ENCODE measurements at places on chromosomes 11 and 22.

- DNase-seq: no peak
Measured at GRCh38 chr22:50012211-50013181, at the start of gene IL17REL. TSS of gene IL17REL (minus strand) at chr22:50012765. CDS start at chr22:50012646, 119 bp downstream.

DNA sequence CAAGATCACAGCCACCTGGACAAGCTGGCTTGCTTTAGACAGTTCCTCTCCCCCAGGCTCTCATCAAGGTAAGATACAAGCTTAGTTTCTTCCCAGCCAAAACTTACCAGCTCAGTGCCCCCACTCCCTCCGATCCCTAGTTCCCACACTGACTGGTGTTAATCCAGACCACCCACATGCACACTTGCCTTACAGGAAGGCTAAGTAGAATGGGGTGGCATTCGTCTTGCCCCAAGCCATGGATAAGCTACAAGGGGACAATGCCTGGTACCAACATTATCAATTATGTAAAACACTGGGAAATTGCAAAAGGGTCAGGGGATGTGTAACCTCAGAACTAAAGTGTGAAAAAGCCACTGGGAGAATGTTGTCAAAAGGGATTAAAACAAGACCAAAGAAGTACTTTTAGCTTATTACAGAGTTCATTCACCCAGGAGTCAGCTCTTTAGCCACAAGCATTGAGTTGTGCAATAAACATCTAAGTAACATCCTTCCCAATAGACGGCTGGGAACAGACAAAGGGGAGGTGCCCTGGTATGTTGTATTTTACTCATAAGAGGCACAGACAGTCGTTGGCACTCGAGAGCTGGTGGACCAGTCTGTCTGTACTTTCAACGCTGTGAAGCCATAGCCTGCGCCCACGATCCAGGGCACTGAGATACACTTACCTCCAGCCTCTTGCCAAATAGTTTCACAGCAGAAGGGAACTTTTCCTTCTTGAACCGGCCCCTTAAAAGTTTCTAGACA lies 1.1 kb downstream of the DHCR7 start:
- no peak for DNase-seq

- no peak for DNase-seq
Measured at GRCh38 chr22:18057568-18058209, 20.1 kb upstream of the PEX26 start.

- DNase-seq: no peak
Measured at GRCh38 chr11:105667441-105667840, 57.6 kb downstream of the GRIA4 start.

DNA sequence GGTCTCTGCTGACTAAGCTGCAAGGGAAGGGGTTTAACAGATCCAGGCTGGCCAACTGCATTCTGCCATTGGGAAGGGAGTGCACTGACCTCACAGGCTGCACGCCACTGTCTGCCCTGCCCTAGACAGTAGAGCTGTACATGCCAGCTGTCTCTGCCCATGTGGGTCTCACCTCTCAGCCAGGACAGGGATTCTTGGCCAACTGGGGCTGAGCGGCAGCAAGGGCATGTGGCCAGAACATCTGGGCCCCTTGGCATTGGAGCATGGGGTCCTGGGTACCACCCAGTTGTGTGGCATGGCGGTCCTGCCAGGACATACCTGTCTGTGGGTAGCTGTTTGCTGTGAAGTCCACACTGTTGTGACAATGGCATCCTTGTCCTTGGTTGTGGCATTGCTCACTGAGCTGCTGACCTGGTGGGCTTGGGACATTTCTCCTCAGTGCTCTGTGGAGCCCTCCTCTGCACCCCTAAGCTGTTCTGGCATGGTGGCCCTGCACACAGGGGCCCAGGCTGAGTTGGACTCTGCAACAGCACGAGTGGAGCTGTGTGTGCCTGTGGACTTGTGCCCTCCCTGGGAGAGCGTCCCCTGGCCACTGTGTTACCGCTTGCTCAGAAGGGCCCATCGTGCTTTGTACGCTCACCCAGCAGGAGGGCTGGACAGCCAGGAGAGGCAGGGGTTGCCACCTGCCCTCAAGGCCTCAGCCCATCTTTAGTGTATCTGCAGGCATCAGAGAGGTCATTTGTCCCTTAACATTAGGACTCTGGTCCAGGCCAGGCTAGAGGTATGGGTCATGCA lies 46.7 kb downstream of the MED15 start:
- no peak for DNase-seq

- DNase-seq: no peak
Measured at GRCh38 chr11:10155793-10156490, 138.1 kb downstream of the SBF2 start.

DNA sequence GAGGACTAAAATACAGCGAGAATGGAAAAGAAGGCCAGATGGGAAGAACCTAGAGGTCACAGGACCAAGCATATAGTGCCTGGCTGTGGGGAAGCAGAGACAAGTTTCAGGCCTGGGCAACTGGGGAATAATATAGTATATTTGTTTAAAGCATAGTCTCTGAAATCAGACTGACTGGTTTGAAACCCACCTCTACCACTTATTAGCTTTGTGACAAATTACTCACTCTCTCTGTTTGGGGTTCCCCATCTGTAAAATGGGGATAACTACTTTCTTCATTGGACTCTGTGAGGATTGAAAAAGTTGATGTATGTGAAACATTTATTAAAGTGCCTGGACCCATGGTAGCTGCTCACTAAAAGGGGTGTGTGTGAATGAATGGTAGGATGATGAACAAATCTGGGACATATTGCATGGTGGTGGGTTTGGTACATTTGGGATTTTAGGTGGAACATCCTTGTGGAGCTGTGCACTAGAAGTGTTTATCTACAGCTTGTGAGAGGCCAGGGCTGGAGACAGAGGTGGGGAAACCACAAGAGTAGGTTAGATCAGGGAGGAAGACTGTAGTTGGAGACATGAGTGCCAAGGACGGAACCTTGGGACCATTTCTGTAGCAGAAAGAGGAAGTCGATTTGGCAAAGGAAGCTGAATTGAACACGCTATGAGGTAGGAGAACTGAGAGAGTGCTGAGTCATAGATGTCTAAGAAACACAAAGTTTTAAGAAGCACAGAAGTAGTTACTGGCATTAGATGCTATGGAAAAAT lies 52.6 kb downstream of the SWAP70 start:
- no peak for DNase-seq

DNA sequence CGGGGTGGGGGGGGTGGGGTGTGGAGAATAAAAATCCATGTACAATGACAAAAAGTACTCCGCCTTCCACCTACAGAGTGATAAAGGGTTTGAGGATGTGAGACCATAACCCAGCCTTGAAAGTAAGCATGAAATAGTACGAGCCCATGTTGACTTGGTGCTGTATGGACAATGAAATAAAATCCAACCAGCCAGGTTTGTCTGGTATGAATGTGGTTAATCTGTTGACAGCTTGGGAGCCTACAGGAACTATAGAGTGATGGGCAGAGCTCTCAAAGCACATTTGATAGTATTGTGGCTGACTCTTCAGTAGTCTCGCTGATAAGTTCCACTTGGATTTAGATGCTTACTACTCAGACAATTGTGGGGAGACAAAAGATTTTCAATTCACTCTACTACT lies 48.8 kb upstream of the CD44 start:
- no peak for DNase-seq

DNA sequence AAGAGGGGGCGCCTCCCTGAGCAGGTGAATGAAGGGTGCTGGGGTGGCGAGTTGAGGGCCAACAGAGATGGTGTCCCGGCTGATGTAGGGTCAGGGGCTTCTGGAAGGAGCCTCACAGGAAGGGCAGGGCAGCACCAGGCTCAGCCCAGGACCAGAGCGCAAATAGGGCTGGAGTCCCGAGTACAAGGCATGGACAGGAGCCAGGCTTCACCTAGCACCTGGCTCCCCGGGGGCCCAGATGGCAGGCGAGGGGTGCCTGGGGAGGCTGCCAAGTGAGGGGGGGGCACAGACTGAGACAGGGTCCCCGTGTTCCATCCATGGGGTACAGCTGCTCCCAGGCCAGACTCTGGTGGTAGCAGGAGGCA lies 105.8 kb downstream of the KCNQ1 start:
- DNase-seq: no peak

DNA sequence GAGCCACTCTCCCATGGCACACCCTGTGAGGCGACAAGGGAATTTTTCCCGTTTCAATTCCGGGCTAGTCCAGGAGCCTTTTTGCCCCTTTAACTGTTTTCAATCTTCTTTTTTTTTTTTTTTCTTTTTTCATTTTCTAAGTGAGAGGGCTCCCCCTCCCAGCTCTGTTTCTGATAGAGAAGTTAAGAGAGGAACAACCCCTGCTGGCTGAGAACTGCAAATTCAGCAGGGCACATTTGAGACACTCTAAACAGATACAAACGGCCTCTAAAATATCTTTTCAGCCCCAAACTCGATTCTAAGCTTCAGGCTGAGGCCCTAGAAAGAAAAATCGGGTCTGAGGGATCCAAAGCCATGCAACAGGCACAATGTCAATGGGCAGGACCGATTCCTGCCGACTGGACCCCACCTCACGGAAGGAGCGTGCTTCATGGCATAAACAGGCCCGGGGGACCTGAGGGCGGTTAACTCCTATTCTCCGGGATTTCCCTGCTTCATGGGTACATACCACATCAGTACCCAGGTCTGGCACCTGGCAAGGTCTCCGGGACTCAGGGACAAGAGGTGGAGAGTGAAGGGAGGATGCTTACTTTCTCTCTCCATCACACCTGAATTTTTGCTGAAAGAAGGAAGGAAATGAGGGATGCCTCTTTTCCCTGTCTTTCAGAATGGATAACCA lies 627.5 kb downstream of the BUD13 start:
- DNase-seq: no peak

- DNase-seq: no peak
Measured at GRCh38 chr11:77724636-77725035, 87.0 kb upstream of the CLNS1A start.

- no peak for DNase-seq
Measured at GRCh38 chr11:64731601-64732000, 8.6 kb upstream of the NRXN2 start.

- DNase-seq: no peak
Measured at GRCh38 chr11:119375337-119376196, 5.9 kb downstream of the USP2 start.

- no peak for DNase-seq
Measured at GRCh38 chr22:49513358-49513851, 314.3 kb downstream of the BRD1 start.

DNA sequence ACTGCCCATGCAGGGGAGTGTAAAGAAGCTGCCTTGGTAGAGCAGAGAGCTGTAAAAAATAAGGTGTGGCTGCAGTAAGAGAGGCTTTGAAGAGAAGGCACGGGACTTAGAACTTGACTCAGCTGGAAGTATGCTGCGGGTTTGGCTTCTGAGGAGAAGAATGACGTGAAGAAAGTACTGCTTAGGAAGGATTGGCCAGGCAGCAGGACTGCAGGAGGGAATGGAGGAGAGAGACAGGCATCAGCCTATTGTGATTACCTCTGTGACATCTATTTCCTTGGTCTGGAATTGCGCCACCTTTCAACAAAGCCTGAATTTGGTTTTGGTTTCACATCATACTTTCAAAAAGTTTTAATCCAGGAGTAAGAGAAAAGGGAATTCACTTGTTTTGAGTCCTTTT lies 22.5 kb downstream of the PRRG4 start:
- no peak for DNase-seq

- no peak for DNase-seq
Measured at GRCh38 chr11:17573526-17573925, 26.5 kb downstream of the OTOG start.

DNA sequence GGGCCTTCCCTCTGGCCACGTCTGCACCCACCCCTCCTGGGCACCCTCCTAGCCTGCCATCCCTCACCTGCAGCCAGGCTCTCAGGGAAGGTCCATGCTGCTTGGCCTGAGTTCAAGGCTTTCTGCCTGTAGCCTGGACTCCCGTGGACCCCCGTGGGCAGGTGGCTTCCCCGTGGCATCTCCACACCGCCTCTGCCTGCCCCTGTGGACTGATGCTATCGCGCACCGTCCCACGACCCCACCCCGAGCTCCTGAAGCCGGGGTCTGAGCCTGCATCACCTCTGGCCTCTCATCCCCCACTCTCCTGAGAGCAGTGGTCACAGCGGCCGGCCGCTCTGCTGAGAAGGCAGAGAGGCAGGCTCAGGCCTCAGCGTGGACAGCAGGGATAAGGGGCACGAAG lies 4.5 kb downstream of the IFITM5 start:
- no peak for DNase-seq

DNA sequence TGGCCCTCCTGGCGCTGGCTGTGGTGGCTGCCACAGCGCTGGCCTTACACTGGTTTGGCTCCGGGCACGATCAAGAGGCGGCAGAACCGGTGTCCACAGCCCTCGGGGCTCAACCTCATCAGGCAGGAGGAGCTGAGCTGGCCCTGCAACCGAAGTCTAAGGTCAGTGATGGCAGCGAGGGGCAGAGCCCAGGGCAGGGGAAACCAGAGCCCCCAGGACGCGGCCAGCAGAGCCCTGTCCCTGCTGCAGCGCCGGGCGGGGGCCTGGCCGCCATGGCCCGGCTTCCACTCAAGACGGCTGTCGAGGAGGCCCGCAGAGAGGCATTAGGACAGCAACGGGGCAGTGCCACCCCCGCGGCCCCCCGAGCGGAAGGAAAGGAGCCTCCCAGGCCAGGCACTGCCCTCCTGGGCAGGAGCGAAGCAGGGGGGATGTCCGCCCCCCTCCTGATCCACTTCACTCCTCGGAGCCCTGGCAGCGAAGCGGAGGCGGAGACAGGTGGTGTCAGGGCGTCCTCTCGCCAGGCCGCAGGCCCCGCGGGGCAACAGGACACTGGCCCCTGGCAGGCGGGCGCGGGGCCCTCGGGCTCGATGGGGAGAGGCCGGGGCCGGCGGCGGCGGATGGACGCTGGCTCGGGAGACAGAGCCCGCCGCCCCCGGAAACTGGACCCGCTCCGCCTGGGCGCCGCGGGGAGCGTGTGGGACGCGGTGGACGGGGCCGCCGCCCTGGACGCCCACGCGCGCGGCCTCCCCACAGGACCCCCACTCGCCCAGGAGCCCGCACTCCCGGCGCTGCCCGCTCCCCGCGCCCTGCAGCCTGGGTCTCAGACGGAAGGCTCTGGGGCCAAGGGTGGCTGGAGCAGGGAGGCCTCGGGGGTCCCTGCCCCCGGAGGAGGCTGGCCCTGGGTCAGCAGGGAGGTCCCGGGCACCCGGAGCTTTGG lies 895 bp downstream of the KLHDC7B start:
- DNase-seq: no peak

DNA sequence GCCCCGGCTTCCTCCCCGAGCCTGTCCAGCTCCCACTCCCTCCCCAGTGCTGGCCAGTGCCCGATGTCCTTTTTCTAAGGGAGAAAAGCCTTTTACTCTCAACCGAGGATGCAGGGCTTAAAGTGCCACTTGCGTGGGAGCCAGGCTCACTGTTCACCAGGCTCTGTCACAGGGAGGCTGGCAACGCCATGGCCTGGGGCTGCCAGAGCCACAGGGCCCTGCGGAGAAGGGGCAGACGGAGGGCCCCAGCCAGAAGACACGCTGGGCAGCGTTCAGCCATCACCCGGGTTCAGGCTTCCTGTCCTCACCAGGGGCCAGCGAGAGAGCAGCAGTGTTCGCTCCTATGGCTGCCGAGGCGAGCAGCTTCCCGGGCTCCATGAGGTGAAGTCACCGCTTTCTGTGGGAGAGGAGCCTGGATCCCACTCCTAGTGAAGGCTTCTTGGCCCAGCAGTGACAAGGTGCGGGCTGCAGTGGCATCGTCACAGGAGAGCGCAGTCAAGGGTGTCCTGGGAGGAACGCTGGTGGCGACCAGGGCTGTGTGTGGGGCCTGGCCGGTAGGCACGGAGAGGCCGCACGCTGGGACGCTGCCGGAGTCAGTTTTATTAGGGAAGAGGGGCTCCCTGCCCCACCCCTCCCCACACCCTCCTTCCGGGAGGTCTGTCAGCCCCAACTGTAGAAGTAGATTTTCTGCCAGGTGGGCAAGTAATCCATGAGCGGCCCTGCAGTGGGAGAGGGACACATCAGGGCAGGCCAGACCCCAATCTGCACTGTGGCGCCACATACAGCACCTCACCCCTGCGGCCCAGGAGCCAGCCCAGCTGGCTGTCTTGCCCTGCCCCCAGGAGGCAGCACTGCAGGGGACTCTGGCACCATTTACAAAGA lies 2.8 kb upstream of the FREY1 start:
- DNase-seq: no peak
